Panc1 (cell line): ENCODE measurements at places on chromosomes 1 and 21. TPM values are rescaled to one million over a fixed set of nuclear protein-coding genes. Genes with fewer than 3 reads are reported as not detected.

DNA sequence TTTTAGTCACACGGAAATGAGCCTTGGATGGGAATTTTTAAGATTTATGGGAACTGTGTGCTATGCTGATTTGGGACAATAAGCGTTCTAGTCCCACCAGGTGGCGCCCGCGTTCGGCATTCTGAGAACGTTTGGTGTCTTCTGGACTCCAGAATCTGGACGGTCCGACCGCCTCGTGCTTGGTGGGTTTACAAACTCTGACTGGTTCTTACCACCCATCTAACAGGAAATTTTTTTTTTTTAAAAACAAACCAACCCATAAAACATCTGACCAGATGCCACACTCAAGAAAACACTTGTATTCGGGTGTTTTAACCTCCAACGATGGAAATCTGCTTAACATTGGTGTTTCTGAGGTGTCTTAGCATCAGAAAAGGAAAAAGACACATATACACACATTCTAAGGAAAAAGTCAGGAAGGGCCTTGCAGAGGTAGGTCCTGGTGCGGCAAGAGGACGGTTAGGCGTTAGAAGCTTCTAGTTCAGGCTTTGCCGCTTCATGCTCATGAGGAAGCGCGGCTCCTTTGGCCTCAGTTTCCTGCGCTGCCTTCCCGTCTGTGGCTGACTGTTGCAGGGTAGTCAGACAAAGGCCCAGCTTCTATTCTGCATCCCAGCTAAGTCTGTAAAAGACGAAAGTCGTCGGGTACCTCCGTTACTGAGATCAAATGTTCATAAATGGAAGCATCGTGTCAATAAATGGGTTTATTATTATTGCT, 814 bp upstream of the DYRK3 start:
- peak; percentile 83 for DNase-seq

DNA sequence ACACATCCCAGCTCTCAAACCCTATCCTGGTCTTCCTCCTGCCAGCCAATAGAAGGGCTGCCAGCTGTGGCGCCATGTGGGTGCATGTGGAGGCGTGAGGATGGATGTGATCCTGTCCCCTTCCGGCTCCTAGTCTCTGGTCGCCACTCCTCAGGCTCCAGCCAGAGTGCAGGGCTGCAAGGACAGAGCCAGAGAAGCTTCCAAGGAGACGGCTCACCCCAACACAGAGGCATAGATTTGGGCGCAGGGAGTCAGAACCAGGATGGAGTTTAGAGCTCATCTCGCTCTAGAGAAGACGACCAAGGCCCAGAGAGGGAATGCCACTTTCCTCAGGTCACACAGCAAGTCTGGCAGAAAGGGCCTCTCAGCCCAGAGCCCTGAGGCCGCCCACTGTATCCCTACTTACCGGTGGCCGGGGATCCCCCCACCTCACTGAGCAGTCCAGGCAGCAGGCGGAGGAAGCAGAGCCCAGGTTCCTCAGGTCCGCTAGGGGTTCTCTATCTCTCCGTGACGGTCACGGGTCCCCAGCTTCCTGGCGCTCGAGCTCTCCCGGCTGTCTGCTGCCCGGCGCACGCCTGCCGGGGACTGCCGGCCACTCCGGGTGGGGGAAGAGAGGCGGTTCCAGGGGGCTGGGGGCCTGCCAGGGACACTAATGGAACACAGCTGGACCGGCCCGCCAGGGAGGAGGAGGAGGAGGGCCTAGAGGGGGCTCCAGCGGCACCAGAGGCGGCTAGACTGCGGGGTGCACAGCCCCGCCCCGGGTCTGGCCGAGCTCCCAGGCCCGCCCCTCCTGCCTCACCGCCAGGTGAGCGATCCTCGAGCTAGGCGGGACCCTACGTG, at the start of gene COL16A1:
TSS of gene COL16A1 (minus strand) at position 587 of the 840 bp plus-strand sequence. CDS start 1,824 bp downstream, outside the sequence.
- no peak for DNase-seq

DNA sequence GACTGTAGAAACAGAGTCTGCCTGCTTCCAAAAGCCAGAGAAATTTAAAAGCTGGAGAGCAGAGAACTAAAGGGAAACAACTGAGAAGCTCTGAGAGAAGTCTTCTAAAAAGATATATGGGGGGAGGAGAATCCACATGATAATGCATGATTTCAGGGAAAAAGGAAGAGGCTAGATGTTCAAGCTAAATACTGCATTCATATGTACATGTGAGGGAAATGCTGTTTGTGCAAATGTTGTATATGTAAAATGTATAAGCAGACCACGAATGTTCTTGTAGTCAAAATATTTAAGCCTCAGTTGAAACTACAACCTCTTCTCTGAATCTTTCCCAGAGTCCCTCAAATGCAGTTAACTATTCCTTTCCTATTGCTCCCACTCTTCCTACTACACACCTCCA, 79.2 kb downstream of the AKT3 start:
- no peak for DNase-seq

- no peak for DNase-seq
Measured at GRCh38 chr1:2154022-2154421, 40.5 kb downstream of the FAAP20 start.

DNA sequence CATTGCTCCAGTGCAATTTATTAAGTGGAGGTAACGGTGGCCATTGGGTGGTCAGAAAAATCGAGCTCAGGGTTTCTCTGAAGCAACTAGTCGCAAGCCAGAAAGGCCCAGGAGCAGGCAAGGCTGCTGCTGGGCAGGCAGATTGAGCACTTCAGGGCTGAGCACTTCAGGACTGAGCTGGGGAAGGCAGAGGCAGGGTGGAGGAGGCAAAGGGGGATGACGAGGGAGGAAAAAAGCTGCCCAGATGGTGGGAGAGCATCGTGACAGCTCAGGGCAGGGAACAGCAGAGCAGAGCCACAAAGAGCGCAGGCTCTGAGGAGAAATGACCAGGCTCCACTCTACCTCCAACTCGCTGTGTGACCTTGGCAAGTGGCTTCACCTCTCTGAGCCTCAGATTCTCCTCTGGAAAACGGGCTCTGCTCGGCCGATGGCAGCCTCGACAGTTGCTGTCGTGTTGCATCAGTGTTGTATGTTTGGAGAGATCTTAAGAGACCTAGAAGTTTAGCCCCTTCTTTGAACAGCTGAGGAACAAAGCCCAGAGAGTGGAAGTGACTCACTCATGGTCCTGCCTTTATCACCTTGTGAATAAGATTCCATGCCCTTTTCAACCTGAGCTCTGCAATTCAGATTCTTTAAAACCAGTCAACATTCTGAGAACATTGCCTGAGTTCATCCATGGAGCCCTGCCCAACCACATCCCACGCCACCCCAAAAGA, 141.4 kb downstream of the SYF2 start:
- no peak for DNase-seq

- DNase-seq: no peak
Measured at GRCh38 chr1:182109771-182110170, 48.3 kb upstream of the ZNF648 start.

DNA sequence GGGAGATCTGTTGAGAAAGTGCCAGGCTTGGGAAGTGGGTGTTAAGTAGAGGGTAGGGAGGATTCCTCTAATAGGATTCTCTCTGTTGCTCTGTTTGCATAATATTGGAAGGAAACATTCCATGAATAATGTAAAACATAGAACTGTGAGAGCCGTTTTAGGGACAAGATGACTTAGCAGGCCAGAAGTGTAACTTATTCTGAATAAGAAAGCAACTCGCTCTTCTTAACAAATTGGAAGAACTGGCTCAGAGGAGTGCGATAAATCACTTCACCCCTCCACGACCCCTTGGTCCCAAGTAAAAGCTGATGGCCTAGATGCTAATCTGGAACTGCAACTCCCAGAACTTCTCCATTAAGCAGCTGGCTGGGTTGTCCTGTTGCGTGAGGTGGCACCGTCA, 19.1 kb downstream of the SIM2 start:
- DNase-seq: no peak

- DNase-seq: no peak
Measured at GRCh38 chr1:89287181-89288050, 14.8 kb upstream of the GBP5 start.

GRCh38 chr1:230306169-230306568, 120.0 kb downstream of the PGBD5 start:
- DNase-seq: no peak

DNA sequence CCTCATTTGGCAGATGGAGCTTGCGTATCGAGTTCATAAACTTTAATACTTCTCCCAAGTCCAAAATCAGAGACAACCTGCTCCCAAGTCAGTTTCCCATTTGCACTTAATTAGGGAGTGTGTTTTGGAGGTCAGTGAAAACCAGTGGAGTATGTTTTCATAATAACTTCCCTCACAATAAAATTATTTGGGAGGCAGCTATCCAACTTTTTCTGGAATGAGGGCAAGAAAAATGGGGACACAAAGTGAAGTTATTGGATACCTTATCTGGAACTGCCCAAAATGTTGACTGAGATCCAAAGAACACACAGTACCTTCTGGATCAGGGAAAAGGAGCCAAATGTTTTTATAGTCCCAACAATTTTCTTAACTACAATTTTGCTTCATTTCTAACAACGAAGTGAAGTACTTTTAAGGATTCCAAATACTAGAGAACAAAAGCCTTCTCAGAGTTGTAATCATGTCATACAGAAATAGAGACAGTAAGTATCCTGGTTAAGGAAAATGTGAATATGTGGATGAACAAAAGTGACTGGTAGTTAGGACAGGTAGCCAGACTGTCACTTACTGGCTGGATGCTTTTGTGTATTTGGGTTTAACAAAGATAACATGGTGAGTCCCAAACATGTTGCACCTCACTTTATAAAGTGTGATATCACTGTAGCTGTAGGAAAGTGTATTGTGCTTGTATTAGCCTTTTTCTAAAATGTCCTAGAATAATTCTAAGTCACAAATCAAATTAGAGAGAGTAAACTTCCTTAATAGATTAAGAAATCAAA, 325.0 kb downstream of the HLX start:
- no peak for DNase-seq

DNA sequence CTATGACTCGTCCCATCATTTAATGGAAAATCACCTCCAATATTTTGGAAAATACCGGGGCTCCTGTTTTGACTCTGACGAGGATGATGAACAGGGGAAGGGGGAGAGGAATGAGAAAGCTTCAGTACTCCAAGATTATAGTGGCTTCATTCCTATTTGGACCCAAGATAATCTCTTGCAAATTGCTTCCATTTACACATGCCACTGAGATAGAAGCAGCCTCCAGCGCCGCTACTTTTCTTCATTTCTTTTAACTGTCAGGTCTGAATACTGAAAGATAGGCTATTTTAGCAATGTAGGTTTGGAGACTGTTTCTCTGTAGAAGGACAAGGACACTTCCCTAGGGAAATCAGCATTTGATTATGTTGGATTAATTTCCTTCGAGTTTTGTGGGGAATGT, 565 bp upstream of the GRIK1 start:
- no peak for DNase-seq

DNA sequence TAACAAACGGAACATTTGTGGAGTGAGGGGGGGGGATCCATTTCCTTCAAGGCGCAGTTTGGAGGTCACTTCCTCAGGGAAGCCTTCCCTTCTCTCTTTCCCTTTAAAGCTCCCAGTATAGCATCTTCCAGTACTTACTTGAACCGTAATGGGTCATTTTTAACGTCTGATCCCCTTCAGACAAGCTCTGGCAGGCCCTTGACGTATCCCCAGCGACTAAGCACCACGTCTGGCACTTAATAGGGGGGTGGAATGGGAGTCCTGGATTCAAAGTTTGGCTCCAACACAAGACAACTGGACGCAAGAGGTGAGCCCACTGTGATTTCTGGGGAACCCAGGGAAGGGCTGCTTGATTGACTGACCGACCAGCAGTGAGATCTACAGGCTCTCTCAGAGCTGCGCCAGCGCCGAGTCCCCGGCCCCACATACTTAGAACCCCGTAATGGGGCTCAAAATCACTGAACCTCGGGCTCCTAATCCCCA, 441 bp downstream of the YARS1 start:
- DNase-seq: no peak

- no peak for DNase-seq
Measured at GRCh38 chr1:112711041-112711440, 4.1 kb downstream of the PPM1J start.

GRCh38 chr1:228745497-228745896, 10.2 kb downstream of the RHOU start:
- no peak for DNase-seq

GRCh38 chr1:154276797-154277196, 4.4 kb downstream of the HAX1 start:
- no peak for DNase-seq

KLHDC8A gene
- total RNA-seq: 0.31 TPM

GPR37L1 gene
- total RNA-seq: 0.44 TPM

PPIAL4G gene
- total RNA-seq: not detected

SHISAL2A gene
- total RNA-seq: 0.23 TPM

ATP8B2 gene
- total RNA-seq: 14.7 TPM

VAMP4 gene
- 9.3 TPM for total RNA-seq

FAM151A gene
- not detected for total RNA-seq

SLC16A4 gene
- total RNA-seq: 0.46 TPM
